ENCODE measurements at places on chromosomes 3 and 15.

DNA sequence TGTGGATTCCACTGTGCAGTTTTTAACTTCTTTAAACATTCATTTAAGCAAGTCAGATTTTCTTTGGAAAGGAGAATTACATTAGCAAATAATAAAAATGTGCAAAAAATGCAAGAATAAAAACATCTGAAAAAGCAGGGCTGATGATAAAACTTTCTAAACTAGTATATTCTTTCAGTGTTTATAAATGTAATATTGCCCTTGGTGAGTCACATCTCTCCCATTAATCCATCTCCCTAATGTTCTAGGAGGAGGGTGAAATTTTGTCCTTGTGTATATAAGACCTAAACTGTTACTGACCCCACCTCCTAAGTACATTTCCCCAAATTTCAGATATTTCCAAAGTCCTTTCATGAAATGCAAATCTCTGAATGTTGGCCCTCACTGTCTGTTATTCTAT, 28.5 kb upstream of the DCUN1D1 start:
- DNase-seq = no peak

DNA sequence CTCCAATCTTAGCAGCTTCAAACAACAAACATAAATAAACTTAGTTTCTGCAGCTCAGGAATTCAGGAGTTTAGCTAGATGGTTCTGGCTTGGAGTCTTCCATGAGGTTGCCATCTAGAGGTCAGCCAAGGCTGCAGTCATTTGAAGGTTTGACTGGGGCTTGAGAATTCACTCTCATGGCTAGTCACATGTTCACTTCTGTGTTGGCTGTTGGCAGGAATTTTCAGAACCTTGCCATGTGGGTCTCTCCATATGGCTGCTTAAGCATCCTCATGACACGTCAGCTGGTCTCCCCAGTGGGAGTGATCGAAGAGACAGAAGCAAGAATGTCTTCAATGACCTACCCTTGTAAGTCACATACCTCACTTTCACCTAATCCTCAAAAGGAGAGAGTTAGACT, 269.2 kb upstream of the CNTN3 start:
- no peak for DNase-seq

GRCh38 chr3:37736624-37737023, 125.1 kb upstream of the CTDSPL start:
- DNase-seq = no peak

- no peak for DNase-seq
Measured at GRCh38 chr3:127545216-127545615, 45.3 kb downstream of the TPRA1 start.

DNA sequence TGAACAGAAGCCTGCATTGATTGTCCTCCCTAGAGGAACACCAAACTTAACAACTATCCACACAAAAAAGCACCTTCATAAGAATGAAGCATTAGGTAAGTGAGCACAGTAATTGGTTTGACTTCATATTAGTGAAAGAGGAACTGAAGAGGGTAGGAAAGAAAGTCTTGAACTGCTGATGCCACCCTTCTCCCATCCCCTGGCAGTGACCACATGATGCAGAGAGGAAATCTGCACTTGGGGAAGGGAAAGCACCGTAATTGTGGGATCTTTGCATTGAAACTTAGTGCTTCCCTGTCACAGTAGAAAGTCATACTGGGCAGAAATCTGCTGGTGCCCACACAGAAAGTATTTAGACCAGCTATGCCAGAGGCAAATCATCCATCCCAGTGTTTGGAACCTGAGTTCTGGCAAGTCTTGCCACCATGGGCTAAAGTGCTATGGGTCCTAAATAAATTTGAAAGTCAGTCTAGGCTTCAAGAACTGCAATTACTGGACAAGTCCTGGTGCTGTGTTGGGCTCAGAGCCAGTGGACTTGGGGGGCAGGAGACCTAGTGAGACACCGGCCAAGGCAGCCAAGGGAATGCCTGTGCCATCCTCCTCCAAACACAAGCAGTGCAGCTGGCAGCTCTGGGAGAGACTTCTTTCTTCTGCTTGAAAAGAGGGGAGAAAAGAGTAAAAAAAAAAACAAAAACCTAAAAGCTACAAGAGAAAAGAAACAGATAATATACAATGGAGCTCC, 63.6 kb downstream of the SLC15A2 start:
- no peak for DNase-seq

GRCh38 chr3:105322570-105323273, 44.0 kb upstream of the ALCAM start:
- no peak for DNase-seq

DNA sequence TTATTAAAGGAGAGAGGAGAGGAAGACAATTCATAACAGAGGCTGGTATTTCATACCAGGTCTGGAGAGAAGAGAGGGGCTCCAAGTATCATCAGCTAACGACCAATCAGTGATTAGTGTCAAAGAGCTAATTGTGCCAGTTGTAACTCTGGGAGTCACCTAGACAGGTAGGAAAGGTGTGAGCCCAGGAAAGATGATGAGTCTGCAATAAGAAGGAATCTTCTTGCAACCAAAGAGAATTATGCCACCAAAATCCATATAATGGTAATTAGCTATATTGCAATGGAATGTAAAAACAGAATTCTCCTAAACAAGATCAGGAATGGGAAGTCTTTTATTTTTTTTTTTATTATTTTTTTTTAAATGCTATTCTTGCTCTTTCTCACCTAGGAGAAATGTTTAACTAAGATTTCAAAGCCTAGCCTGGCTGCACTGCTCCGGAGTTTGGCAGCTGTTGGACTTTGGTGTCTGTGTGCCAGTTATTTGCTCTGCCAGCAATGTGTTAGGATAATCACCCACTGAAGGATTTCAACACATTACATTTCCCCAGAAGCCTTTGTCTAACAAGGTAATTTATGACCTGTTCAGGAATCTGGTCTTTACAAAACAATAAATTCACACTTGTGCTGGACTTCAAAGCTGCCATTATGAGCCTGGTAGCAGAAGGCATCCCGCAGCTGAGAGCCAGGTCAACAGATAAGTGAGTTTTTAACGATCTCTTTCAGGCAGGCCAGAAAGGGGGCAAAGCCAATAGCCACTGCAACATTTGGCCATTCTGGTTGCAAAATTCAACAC, 89.4 kb downstream of the FOXB1 start:
- DNase-seq = no peak

DNA sequence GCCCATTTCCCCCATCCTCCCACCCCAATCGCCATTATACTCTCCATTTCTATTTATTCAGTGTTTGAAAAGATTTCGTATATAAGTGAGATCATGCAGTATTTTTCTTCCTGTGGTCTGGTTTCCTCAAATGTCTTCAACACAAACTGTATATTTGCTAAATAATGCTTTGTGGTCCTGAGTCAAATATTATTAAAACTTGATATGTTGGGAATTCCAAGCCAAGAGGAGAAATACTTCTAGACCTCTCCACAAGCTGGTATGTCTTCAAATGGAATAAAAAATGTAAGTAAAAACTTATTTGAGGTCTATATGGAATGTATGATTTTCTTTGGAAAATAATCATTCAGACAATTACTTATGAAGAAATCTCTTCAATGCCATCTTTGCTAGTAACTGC, 122.5 kb upstream of the TSC22D2 start:
- DNase-seq = no peak

- no peak for DNase-seq
Measured at GRCh38 chr3:58776231-58776630, 109.7 kb upstream of the FAM3D start.

DNA sequence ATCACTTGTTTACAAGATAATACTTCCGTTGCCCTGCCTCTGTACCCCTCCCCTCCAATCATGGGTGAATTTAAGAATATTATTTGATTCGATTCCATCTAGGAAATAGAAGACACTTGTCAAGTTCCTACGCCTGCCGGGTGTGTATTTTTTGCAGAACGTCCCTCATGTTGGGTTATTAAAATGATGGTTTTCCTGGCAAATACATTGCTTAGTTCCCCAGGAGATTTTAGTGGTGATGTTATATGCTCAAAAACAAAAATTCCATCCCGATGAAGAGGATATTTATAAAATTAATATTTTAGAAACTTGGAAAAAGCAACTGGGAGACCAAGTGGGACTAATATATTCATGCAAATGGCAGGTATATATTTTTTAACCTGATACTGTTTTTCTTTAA, 548.4 kb downstream of the EDEM1 start:
- no peak for DNase-seq

DNA sequence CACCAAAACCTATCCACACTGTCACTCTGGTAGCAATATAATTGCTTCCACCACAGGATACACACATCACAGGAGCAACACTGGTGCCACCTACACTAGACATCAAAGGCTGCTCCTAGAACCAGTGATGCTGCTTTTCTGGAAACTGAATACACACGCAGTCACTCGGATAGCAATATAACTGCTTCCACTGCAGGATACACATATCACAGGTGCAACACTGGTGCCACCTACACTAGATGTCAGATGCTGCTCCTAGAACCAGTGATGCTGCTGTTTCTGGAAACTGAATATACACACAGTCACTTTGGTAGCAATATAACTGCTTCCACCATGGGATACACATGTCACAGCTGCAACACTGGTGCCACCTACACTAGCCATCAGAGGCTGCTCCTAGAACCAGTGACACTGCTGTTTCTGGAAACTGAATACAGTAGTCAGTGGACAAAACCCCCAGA, 6.9 kb upstream of the TNFSF10 start:
- DNase-seq = no peak

Measured in amygdala (tissue), 56 donors.